CD4-positive, CD25-positive, alpha-beta regulatory T cell (primary cell): ENCODE measurements at places on chromosomes 2 and 18. TPM values are rescaled to one million over a fixed set of nuclear protein-coding genes. Genes with fewer than 3 reads are reported as not detected.

L3MBTL4 gene
- total RNA-seq, result 2.1 TPM

GRCh38 chr2:227095346-227095745, 68.7 kb downstream of the COL4A4 start:
- no peak for DNase-seq

LOXHD1 gene
- total RNA-seq, result not detected

ELOA2 gene
- total RNA-seq, result not detected

DNA sequence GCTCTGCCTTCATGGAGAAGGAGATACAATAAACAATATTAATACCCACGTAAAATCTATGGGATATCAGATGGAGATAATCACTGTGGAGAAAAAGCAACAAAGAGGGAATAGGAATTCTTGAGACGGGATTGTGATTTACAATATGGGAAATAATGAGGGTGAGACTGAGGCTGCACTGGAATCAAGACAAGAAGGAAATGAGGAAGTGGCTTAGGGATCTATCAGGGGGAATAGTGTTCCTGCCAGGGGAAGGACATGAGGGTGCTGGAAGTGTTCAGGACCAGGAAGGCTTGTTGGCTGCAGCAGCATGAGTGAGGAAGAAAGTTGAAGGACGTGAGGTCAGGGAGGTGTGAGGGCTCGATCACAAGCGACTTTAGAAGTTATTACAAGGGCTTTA, 182.4 kb downstream of the DYSF start:
- DNase-seq, result no peak

DNA sequence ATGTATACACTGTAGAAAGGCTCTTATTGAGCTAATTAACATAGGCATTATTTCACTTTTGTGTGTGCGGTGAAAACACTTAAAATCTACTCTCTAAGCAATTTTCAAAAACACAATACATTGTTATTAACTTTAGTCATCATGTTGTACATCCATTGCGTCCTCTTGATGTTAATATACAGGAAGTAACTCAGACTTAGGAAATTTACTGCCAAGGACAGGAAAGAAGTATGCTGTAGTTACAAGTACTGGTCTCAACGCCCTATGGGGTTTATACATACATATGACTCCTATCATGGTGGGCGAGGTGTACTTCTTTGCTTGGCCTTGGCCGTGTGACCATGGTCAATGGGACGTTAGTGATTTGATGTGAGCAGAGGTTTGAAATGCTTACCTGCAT, 15.5 kb downstream of the SCTR start:
- no peak for DNase-seq

MYO5B gene
- not detected for total RNA-seq

DNA sequence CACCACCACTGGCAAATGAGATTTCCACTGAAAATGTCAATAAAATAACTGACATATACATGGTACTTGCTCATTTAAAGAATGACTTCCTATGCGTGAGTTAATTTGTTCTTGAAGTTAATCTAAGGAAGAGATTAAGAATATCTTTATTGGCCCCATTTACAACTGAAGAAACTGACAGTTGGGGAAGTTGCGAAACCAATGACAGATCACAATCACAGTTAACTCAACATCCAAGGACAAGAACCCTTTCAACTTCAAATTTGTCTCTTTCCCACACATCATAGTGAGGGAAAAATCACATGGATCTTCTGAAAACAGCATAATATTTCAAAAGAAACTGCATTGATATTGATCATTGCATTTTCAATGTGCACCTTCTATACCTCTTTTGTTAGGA, 565.4 kb downstream of the IRS1 start:
- DNase-seq, result no peak

KLHL30 gene
- not detected for total RNA-seq

DNA sequence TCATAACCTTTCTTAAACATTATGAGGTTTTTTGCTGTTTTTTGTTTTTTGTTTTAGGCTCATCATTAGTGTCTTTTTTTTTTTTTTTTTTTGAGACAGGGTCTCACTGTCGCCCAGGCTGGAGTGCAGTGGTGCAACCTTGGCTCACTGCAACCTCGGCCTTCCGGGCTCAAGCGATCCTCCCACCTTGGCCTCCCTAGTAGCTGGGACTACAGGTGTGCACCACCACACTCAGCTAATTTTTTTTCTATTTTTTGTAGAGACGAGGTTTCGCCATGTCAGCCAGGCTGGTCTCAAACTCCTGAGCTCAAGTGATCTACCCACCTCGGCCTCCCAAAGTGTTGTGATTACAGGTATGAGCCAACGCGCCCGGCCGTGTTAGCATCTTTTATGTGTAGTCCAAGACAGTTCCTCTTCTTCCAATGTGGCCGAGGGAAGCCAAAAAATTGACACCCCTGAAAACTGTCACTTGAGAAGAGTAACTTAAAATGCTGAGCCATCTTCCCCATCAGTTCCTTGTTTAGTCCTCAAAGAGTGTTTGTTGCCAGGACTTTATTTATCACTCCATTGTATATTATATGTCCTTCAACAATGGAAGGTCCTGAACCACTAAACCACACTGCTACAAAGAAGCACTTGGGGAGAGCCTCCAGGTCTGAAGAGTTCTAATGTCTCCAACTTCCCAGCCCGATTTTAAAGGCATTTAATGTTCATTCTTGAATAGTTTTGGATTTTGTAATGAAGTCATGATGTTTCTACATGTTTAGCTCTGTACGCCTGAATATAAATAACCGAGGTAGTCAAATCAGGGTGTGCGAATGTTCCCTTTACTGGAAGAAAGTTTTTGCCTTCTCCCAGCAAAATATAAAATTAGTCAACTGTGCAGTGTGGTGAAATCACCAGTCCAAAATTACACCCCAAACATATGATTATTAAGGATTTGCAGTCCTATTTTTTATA, 26.4 kb downstream of the ZNF516 start:
- no peak for DNase-seq

NAT8 gene
- not detected for total RNA-seq

RNF152 gene
- total RNA-seq, result 0.39 TPM

- DNase-seq, result no peak
These were observed 404.7 kb upstream of the FAM98A start for GRCh38 chr2:34003795-34004194.

DNA sequence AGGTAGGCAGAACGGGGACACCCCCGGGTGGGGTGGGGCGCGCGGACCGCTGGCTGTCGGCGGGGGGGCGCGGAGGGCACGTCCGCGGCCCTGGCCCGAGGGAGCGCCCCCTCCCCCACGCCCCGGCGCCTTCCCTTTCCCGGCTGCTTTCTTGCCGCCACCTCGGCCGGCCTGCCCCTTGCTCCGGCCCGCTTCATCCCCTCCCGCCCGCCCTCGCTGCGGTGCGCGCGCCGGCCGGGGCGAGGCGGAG, 443 bp downstream of the VAPA start:
- no peak for DNase-seq

- DNase-seq, result no peak
These were observed 4.4 kb downstream of the GCKR start for GRCh38 chr2:27501042-27501441.

- DNase-seq, result no peak
These were observed 351.6 kb downstream of the EIPR1 start for GRCh38 chr2:3025984-3026383.

DOK6 gene
- not detected for total RNA-seq

LINC00305 gene
- not detected for total RNA-seq
